ENCODE measurements at places on chromosomes 5 and 9. TPM values are rescaled to one million over a fixed set of nuclear protein-coding genes. Genes with fewer than 3 reads are reported as not detected.

- no peak for DNase-seq
Observed at GRCh38 chr5:111968459-111968858, 211.5 kb upstream of the NREP start.

GRCh38 chr9:122797316-122798063, 2.4 kb upstream of the OR1K1 start:
- DNase-seq = no peak

DNA sequence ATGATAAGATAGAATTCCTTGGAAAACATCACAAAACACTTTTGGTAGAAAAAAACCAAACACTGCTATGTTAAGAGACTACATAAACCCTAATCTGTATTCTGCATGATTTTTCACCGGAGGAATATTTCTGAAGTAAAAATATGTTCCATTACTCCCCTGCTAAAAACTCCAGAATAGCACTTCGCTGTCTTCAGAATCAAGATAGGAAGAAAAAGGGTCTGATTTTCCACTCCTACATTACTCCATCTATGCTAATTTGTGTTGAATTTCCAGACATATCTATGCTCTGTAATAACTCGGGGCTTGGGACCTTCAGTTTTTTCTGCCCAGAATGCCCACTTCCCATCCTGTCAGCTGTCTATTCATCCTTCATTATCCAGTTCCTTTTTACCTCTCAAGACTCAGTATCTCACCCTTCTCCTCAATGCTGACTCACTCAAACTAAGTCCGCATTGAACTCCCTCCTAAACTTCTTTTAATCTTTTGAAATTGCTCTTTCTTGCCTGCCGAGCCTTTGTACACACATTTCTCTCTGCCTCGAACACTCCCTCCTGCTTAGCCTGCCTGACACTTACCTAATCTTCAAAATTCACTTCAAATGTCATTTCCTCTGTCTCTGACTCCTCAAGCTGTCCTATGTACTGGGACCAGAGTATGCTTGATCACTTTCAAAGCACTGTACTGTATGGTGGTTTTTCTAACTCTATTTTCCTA, 171.0 kb downstream of the ARRDC3 start:
- no peak for DNase-seq

Gene CCNJL
- total RNA-seq = 1.0 TPM

DNA sequence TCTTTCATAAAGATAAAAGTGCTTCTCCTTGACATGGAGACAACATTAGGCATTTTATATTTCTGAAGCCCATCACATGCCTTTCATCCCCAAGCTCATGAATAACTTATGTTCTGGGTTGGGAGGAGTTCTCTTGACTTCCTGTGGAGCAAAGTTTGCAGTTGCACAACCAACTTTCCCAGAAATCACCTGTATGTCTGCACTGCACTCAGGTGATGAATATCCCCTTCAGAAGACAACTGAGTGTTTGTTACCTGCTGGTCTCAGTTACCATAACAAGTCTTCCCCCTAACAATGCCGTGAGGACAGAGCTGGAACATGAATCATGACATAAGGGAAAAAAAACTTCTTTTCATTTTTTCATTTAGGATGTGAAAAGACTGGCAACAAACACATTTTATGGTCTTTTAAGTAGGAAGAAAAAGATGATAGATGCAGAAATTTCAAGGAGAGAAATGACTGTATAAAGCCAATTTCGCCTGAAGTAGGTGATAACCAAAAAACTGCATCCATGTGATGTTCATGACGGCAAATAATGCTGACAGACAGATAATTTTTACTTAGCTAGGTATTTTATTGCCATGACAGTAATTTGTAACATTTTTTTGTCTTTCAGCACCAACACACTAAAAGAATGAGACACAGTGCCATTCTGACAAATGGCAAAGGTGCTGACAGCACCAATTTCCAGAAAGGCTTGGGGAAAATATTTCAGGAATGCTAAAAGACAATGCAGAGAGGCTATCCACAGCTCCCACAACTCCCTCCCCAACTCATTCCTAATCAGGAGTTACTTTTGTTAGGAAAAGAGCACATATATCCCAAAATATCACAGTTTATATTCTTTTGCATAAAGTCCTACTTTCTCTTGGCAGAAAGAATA, 656.3 kb downstream of the PRELID2 start:
- no peak for DNase-seq

- peak; percentile 94 for DNase-seq
Observed at GRCh38 chr9:129697656-129698253, 32.3 kb downstream of the PRRX2 start.

Gene MLANA
- not detected for total RNA-seq

GRCh38 chr5:153985498-153985897, 53.2 kb downstream of the FAM114A2 start:
- DNase-seq = no peak

Gene SMIM33
- not detected for total RNA-seq

DNA sequence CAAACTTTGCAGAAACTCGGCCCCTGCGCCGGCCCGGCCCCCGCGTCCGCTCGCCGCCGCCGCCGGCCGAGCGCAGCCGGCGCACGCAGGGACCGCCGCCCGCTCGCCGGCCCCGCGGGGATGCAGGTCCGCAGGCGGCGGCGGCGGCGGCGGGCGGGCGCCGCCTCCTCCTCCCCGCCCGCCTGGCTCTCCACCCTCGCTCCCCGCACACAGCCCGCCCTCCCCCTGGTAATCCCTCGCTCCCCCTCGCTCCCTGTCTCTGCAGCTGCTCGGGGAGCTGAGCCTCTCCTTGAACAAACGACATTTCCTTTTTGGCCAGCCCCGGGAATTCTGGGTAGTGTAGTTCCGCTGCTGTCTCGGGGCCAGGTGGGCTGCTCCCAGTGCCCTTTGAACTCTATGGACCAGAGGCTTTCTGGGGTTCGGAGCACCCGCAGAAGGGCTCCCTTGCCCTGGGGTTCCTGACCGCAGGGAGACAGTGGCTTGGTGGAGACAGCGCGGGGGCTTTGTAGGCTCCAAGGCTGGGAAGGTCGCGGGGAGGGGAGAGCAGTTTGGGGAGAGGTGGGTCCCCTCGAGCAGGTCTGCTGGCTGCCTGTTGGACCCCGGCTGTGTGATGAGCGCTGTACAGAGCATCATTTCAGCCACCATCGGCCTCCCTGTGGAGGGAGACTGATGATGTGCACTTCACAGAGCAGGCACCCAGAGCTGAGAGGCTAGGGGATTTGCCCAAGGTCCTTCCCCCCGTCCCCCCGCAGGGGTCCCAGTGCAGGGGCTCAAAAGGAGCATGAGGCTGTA, 1.8 kb upstream of the FAM78A start:
- peak; percentile 91 for DNase-seq

Gene PROB1
- total RNA-seq = 8.9 TPM

- no peak for DNase-seq
Observed at GRCh38 chr5:67306965-67307607, 110.5 kb upstream of the CD180 start.

Gene IRX4
- not detected for total RNA-seq
